Hematopoietic multipotent progenitor cell treated with erythropoietin and hydrocortisone succinate and interleukin-3 and kit ligand, for 6 days (in vitro differentiated cells): ENCODE measurements at places on chromosomes 5 and 9.
A peak's percentile ranks its signal among the peaks of the same experiment; 100 is the strongest.

DNA sequence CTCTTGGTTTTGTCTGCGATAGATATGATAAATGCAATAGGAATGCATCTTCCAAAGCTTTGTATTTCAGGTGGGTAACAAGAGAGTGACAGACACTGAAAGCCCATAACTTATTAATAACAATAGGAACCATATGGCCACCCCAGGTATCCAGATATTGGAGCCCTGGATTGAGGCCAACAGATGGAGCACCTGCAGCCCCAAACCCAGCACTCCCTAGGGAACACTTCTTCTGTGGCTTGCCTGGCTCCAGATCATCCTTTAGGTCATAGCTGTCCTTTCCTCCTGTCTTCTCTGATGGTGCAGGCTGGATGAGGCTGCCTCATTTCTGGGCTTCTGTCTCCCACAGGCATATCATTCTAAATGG, 5.0 kb upstream of the IL3 start:
- no peak for DNase-seq

GRCh38 chr5:58933891-58934628, 351.2 kb downstream of the RAB3C start:
- no peak for DNase-seq

DNA sequence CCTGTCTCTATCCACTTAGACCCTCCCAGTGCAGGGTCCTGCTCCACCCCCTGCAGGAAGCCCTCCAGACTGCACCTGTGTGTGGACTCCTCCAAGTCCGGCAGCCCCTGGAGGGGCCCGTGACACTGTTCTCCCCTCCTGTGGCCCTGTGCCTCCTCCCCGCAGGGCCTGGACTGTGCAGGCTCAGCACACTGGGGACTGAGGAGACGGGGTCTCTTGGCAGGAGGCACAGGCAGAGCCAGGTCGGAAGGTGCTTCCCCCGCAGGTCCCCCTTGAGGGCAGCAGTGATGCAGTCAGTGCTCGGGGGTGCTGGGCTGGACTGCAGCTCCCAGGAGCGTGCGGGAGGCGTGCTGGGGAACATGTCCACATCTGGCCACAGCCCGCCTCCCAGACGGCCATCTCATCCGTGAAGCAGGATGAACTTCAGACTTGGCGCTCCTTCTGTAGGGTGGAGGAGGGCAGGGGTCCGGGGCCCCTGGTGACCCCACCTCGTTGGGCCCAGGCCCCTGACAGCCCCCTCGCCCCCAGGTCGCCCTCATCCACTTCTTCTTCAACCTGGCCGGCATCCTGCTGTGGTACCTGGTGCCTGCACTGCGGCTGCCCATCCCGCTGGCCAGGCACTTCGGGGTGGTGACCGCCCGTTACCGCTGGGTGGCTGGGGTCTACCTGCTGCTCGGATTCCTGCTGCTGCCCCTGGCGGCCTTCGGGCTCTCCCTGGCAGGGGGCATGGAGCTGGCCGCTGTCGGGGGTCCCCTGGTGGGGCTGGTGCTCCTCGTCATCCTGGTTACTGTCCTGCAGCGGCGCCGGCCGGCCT, 4.9 kb downstream of the SLC34A3 start:
- DNase-seq = no peak

DNA sequence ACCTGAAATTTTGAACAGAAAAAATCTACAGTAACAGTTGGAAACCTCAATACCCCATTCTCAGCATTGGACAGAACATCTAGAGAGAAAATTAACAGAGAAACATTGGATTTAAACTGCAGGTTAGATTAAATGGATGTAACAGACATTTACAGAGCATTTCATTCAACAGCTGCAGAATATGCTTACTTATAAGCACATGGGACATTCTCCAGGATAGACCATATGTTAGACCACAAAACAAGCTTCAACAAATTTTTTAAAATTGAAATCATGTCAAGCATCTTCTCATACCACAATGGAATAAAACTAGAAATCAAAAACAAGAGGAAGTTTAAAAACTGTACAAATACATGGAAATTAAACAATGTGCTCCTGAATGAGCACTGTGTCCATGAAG, 316.3 kb downstream of the FAM170A start:
- no peak for DNase-seq

- no peak for DNase-seq
These were observed 51.1 kb downstream of the NUDT12 start for GRCh38 chr5:103511554-103511885.

GRCh38 chr5:1820926-1821325, 19.7 kb downstream of the NDUFS6 start:
- DNase-seq = no peak

GRCh38 chr9:71202931-71203330, 81.5 kb upstream of the TRPM3 start:
- no peak for DNase-seq

- no peak for DNase-seq
These were observed 26.8 kb upstream of the PRUNE2 start for GRCh38 chr9:76932757-76933156.

DNA sequence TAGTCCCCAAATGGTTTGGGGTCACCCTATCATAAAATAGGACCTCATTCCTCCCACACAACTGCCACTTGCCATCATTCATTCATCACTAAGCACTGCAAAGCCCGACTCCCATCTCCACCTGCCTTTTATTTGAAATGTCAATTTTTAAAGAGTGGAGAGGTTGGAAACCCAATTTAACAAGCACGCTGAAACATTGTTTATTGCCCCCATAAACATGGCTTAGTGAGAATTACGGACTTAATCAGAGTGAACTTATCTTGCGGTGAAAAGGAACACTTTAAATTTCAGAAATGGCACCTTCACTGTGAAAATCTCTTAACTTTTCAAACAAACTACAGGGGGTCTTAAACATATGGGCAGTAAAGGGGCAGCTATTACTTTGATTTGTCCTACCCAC, 241.1 kb downstream of the CRB2 start:
- DNase-seq = no peak

DNA sequence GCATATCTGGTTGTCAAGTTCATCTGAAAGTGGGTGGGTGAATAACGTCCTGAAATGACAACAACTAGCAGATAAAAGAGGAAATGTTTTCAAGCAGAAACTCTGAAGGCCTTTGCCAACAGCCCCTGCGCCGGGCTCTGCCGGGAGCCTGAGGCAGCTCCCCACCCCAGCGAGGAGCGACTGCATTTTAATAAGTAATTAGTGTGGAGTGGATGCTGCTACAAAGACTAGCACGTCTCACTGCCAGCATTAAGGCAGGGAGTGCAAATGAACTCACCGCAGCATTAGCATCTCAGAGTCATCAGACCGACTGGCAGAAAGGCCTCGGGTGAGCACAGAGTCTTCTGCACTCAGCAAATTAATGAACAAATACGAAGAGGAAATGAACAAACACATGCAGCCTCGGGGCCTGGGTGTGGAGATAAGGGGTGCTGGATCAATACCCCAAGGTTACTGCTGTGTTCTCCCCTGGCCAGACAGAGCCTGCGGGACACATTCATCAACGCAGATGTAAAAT, 63.8 kb downstream of the VAV2 start:
- DNase-seq = no peak

DNA sequence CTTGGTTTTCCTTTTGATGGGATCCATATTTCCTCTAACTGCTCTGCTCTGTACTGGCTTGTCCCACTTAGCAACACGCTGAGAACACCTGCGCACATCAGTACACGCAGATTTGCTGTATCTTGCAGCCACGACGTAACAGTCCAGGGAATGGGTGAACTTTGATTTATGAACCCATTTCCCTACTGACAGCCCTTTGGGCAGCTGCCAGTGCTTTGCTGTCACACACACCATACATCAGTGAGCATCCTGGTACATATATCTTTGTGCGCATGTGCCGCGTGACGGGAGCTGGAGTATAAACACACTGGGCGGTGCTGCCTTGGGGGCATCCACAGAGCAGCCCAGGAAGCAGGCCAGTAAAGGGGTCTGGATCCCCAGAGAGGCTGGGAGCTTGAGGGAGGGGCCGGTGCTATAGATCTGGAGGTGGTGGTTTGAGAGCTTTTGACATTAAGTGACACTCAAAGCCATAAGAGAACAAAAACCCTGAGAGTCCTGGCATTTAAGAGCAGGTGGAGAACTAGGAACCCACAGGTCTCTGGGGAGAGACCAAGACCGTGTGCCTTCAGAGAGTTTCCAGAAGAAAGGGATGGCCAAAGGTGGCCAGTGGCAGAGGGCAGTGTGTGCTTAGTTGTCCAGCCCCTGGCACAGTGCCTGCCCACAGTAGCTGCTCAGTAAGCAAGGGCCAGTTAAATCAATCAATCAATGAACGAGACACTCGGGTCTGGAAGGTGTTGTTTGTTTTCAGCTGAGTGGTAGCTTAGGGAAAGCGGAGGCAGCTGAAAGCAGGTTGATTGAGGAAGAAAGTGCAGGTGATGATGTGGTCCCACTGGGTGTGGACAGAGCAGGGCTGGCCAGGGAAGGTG, 53.7 kb downstream of the LMX1B start:
- no peak for DNase-seq

DNA sequence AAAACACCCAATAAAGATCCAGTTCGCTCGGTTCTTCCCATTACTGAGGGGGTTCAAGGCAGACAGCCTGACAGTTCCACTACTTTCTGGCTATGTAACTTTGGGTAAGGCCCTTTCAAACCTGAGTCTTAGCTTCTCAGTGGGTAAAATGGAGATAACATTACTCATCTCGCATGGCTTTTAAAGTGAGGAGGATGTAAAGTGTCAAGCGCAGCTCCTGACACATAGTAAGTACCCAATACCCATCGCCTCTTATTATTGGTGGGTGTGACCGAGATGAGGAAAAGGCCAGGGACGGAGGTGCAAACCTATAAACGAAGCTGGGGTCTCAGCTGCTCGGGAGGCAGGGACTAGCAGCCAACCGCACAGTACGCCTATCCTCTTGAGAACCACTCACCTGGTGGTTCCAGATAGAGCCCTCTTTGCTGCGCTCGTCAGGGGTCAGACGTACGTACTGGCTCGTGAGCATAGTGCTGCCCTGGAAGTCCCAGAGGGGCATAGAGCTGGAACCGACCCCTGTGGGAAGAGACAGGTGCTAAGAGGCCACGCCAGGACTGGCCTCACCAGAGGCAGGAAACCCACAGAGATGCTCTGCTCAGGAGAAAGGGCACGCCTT, 584 bp downstream of the LMAN2 start:
- no peak for DNase-seq

DNA sequence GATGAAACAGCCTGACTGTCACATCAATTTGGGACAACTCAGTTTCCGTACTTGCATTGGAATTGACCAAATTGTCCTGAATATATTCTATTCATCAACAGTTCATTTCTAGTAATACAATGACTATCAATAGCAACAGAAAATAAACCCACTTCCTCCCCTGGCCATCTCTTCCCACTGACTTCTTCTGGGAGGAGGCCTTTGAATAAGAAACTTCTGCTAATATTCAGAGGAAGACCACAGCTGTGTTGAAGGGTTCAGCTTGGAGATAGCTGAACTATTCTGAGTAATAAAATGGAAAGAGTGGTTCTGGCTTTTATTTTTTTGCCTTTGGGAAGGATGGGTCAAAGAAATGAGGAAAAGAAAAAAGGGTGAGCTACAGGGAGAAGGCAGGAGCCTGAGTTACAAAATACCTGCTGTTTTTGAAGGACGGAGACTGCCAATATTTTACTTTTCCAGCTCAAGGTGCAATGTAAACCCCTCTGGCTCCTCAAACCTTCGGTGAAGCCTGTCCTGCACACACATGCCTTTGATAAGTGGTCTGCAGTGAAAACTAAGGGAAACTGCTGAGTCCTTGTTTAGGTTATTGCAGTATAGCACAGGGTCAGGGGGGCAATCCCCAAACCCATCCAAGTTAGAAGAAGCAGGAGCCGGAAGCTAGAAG, 29.9 kb downstream of the FYB1 start:
- peak; percentile 50 for DNase-seq

DNA sequence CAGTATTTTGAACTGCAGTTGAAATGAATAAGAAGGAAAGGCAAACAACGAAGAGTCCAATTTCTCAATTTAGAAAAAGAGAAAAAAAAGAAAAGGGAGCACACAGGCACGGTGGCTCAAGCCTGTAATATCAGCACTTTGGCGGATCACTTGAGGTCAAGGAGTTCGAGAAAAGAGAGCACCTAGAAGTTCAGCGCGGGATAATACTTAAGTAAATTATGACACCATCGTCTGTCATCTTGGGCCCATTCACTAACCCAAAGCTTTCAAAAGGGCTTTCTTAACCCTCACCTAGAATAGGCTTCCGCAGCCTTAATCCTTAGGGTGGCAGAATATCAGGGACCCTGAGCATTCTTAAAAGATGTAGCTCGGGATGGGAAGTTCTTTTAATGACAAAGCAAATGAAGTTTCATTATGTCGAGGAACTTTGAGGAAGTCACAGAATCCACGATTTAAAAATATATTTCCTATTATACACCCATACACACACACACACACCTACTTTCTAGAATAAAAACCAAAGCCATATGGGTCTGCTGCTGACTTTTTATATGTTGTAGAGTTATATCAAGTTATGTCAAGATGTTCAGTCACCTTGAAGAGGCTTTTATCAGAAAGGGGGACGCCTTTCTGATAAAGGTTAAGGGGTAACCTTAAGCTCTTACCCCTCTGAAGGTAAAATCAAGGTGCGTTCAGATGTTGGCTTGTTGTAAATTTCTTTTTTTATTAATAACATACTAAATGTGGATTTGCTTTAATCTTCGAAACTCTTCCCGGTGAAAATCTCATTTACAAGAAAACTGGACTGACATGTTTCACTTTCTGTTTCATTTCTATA, 602 bp upstream of the CD274 start:
- peak; percentile 20 for DNase-seq

- peak; percentile 53 for DNase-seq
These were observed 456.2 kb downstream of the RASEF start for GRCh38 chr9:82606492-82607382.

DNA sequence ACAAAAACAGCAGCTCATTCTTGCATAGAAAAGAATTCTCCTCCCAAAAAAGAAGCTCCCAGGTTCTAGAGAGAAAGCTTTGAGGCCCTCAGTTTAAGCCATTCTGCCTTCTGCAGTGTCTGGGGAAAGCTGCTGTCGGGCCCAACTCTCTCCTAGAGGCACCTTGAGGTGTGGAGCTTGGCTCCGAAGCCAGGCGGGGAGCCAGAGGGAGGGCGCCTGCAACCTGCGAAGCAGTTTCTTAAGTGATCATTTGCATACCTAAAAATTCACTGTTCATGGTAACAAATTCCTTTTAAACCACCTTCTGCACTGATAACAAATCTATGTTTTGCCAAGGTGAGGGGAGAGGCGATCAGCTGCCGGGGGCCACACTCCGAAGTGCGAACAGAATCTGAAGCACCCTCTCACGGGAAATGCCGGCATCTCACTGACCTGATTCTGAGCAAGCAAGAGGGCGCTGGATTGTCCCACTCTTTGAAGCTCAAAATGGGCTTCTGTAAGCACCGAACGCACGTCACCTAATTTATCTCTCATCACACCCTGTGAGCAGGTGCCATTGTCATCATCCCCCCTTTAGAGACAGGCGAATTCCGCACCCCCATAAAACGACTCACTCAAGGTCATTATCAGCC, 86.1 kb downstream of the GTF3C4 start:
- no peak for DNase-seq

DNA sequence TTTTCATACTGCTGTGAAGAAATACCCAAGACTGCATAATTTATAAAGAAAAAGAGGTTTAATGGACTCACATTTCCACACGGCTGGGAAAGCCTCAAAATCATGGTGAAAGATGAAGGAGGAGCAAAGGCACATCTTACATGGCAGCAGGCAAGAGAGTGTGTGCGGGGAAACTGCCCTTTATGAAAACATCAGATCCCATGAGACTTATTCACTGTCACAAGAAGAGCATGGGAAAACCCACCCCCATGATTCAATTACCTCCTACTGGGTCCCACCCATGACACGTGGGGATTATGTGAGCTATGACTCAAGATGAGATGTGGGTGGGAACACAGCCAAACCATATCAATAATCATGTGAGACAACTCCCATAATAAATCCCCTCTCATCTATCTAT, 8.7 kb downstream of the TTC39B start:
- DNase-seq = no peak

GRCh38 chr5:9467199-9468059, 78.4 kb downstream of the SEMA5A start:
- no peak for DNase-seq
